ENCODE measurements at places on chromosomes 3 and 15.
A peak's percentile ranks its signal among the peaks of the same experiment; 100 is the strongest.

- DNase-seq: no peak
These were observed 53.6 kb upstream of the MYO5C start for GRCh38 chr15:52349052-52349700.

GRCh38 chr3:49329186-49329585 lies 10.7 kb downstream of the USP4 start:
- DNase-seq: no peak

DNA sequence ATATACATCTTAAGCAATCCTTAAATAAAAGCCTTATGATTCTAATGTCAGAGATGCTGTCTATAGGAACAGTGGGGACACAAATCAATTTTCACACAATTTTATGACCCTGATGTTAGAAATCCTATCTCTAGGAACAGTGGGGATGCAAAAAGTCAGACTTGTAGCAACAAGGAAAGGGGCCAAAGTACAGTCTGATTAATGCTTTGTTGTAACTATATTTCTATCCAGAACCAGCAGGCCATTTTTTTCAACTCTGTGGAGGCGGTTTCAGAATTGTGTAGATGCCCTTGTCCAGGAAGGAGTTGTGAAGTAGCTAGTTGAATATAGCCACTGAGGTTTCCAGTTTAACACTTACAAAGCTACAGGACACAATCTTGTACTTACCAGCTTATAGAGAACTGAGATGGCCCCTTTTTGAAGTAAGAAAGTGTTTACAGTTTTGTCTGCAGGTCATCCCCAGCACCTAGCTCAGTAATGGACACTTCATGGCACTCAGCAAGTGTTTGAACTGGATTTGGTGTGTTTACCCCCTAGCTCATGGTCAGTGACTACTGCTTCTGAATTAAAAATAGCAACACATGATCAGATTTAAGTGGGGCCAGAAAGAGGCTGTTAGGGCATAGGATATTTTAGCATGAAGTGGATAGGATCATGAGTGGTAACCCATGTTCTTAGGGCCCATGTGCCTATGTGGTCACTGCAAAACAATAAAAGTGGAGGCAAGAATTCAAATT lies 54.3 kb downstream of the RAB7A start:
- DNase-seq: no peak

DNA sequence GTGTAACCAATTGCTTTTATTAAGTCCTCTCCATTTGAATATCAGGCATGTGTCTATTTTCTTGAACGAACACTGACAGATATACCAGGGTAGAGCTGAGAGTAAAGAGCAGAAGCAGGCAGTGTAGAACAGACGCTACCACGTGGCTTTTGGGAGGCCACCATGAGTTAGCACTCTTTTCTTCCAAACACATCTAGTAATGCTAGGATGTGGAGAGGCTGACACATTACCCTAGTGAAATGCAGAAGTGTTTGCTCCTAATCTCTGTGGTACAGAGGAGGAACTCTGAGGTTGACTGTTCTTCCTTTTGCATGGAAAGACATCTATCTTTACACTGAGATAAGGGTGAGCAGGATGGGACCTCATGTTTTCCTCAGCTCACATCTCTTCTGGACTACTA lies 216.3 kb downstream of the SATB1 start:
- no peak for DNase-seq

DNA sequence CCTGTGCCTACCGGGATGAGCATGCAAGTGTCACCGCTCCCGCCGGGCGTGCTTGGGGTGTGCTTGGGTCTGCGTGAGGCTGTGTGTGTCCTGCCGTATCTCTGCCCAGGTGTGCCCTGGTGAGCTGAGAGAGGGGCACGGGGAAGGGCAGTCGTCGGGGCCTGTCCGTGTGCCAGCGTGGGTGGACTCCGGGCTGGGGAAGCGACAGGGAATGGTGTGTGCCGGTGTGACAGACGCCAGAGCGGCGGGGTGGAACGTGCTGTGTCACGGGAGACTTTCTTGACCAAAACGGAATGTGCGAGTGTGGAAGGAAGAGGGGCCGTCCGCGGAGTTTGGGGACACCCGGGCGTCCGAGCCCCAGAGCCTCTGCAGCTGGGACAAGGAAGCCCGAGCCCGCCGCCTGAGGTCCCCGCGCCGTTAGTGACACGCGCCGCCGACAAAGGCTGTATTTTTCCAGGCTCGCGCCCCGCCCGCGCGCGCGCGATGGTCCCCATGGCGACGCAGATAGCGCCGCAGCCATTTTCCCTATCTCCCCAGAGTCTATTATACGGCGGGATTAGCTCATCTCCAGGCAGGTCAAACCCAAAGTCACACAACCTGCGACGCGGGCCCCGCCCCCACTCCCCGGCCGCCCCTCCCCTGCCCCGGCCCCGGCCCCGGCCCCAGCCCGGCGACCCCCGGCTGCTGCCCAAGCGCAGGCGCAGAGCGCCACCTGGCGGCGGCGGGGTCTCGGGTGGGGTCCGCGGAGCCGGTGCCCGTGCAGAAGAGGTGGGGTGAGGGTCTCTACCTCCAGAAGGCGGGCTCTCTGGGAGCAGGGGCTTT lies 4.5 kb upstream of the GATA2 start:
- DNase-seq: peak; percentile 62

GRCh38 chr3:142282503-142282902 lies 57.1 kb upstream of the GK5 start:
- no peak for DNase-seq

GRCh38 chr3:80051602-80051962 lies 283.8 kb upstream of the ROBO1 start:
- DNase-seq: no peak

DNA sequence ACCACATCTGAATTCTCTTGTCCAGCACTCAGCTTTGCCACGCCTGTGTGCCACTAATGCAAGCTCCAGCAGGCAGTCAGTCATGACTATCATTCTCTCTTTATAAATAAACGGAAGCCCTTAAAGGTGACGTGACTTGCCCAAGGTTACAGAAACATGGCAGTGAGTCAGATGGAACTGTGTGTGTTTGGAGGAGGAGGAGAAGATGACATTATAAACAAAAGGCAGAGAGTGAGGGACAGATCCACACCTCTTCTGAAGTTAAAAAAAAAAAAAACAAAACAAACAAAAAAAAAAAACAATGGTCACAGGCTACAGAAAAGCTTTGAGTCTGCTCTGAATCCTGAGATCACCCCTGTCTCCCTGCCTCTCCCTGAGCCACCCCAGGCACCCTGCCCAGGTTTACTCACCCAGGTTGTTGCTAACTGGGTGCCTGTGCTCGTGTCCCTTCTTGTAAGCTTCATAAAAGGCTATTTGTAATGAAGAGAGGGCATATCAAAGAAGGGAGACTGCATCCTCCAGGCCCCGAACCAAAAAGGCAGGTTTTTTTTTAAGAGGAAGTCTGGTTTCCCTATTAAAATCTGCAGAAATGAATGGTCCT lies 119.7 kb upstream of the PHLDB2 start:
- no peak for DNase-seq

Data from stimulated activated CD4-positive, alpha-beta T cell treated with anti-CD3 and anti-CD28 coated beads, Interleukin-1b, Interleukin-23, amount 100 ng/mL, for 1 hour (primary cell).